ENCODE measurements at places on chromosomes 16 and 17. TPM values are rescaled to one million over a fixed set of nuclear protein-coding genes. Genes with fewer than 3 reads are reported as not detected.

DNA sequence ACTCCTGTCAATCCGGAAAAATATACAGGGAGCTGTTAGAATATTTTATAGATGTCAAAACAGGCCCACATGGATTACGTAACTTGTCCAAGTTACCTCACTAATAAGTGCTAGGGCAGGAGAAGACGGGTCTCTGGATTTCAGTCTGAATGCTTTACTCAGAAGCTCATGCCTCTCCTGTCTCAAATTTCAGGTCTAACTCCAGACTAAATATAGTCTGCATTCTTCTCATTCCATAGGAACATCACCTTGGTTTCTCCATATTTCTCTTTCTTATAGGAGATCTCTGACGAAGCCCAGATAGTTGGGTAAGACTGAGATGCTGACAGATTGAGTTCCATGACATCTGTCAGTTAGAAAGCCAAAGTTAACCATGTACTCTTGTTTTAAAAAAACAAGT, 174.2 kb downstream of the STX8 start:
- DNase-seq = no peak

- DNase-seq = no peak
Measured at GRCh38 chr16:7482596-7483290, 150.1 kb downstream of the RBFOX1 start.

DNA sequence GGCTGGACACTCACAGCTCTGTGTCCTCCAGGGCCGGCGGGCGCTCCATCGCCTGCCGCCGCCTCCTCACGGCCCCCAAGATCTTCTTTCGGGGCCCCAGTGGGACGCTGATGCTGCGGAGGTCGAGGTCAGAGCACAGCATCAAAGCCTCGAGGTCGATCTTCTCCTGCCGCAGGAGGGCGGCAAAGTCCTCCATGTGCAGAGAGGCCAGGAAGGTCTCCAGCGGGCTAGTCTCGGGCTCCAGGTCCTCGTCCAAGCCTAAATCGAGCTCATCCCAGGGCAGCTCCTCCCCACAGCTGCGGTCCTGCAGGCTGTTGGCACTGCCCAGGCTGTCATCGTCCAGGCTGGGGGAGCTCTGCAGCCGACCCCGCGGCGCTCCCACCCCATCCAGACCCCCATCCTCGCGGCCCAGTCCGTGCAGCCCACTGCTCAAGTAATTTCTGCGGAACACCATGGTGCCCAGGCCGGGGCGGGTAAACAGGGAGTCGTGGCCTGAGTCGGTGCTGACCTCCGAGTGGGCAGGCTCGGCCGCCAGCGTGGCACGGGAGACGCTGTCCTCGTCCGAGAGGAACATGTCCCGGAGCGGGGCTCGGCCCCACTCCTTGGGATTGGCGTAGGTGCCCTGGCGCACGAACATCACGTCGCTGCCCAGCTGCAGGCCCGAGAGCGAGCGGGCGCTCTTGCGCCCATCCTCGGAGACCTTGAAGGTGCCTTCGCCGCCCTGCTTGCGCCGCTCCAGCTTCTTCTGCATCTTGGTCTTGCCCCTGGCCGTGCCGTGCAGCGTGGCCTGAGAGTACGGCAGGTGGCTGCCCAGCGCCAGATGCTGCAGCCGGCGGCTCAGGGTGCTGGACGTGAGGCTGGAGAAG, 3.4 kb downstream of the USH1G start:
- DNase-seq = no peak

DNA sequence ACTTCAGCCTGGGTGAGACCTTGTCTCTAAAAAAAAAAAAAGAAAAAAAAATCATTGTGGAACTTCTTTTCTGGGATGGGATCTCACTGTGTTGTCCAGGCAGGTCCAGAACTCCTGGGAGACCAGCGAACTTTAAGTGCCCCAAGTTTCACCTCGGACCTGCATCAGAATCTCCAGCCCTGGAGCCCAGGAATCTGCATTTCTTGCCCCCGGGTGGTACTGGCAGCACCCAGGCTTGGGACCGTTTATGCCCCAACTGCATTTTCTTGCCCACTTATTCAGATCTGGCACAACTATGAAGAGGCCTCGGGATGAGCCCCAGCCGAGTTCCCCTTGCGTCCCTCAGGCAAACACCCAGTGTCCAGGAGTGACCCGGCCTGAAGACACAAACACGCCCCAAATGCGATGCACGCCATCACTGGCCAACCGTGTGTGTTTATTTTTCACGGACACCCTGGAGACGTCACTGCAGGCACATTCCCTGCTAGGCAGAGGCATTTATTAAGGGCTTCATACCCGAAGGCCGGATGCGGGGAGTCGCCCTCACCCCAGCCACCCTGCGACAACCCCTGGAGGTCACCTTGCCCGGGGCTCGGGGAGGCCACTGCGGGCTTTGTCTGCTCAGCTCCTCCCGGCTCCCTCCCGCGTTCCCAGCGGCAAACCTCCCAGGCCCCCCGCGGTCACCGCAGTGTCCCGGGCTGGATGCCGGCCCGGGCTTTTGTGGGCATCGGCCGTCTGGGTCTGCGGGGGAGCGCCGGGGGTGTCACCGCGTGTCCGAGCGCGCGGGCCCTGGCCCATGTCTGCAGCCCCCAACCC, 684 bp upstream of the SPIRE2 start:
- DNase-seq = peak; percentile 80

DNA sequence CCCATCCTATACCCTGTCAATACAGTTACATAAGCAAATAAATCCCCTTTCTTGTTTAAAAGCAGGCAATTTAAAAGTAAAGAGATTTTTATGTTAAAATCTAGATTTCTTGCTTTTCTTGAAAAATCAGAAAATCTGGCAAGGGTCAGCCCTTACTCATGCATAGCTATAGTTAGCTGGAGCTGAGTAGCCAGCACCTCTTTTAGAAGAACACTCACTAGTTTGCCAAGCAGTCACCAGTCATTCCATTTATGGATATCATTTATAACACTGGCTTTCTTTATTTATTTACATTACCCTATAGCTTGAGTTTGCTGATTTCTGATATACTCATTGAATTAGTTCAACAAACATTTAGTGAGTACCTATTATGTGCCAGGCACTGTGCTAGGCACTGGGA, 45.7 kb downstream of the NXPH3 start:
- DNase-seq = no peak

- no peak for DNase-seq
Measured at GRCh38 chr17:17763734-17764133, 73.1 kb downstream of the SREBF1 start.

DNA sequence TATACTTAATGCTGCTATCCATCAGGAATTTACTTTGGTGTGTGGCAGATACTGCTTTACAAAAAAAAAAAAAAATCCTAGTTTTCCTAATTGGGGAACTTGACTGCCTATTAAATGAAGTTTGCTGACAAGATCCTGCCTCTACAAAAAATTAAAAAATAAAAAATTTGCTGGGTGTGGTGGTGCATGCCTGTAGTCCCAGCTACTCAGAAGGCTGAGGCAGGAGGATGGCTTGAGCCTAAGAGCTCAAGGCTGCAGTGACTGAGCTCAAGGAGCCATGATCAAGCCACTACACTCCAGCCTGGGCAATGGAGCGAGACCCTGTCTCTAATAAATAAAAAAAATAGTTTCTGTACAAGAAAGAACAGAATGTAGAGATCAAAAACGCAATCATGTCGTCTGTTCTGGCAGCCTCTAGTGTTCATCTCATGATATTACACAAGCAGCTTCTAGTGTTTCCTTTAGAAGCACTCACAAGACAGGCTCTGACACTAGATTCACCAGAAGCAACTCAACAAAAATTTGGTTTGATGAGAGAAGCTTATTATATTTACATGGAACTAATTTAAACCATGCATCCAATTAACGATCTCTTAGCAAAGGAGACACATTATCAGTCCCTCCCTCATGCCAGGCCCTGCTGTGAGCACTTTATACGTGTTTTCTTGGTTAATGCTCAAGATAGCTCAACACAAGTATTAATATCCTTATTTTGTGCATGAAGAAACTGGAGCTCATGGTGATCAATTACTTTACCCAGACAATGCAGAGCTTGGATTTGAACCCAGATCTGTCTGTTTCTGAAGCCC, 6.8 kb upstream of the KRTAP17-1 start:
- peak; percentile 36 for DNase-seq

GRCh38 chr16:4032768-4033167, 83.5 kb downstream of the ADCY9 start:
- peak; percentile 87 for DNase-seq

- no peak for DNase-seq
Measured at GRCh38 chr17:51527225-51527982, 267.1 kb downstream of the UTP18 start.

DNA sequence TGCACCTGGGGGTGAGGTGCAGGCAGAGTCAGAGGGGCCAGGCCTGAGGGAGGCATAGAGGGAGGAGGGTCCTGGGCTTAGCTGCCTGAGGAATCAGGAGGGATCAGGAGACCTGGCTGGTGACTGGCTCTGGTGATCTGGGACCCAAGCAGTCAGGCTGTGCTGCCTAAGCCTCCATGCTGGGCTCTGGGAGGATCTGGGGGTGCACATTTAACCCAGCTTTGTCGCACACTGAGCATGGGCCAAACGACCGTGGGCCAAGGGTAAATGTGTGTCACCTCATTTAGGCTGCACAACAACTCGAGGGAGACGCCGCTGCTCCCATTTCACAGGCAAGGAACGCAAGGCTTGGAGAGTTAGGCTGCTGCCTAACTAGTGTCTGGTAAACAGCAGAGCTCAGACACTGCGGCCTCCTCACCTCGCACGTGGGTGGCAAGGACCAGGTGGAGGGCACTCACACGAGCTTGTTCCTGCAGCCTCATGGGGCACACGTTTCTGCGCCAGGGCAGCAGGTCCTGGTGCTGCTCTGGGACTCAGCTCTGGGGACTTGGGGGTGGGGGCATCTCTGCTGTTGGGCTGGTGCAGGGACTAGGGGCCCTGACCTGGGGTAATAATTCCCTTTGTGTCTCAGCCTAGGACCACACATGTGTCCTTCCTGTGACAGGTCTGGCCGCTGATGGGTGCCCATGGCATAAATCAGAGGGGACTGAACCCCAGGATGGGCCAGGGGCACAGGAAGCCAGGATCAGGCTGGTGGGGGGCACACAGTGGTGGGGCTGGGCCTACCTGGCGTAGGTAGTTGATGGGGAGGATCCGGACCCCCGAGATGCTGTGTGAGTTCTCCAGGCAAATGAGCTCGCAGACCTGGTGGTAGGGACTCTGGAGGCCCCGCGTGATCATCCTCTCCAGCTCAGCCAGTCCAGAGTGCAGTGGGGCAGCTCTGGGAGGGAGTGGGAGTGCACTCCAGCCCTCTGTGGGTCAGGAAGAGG, 18.7 kb downstream of the TMEM235 start:
- no peak for DNase-seq

OR2C1 gene
- total RNA-seq = not detected

NEUROD2 gene
- not detected for total RNA-seq

KRTAP3-2 gene
- not detected for total RNA-seq

SNX20 gene
- 0.78 TPM for total RNA-seq

PRRT2 gene
- 0.89 TPM for total RNA-seq

HSF4 gene
- 52.5 TPM for total RNA-seq

AANAT gene
- not detected for total RNA-seq

MMP28 gene
- total RNA-seq = 28.6 TPM
